Stimulated activated CD8-positive, alpha-beta memory T cell treated with anti-CD3 and anti-CD28 coated beads, Interleukin-4, amount 100 ng/mL, for 24 hours (primary cell): ENCODE measurements at places on chromosomes 16 and 17.
A peak's percentile ranks its signal among the peaks of the same experiment; 100 is the strongest.

GRCh38 chr17:49522357-49522890 is 27.3 kb downstream of the NGFR start:
- DNase-seq, result no peak

DNA sequence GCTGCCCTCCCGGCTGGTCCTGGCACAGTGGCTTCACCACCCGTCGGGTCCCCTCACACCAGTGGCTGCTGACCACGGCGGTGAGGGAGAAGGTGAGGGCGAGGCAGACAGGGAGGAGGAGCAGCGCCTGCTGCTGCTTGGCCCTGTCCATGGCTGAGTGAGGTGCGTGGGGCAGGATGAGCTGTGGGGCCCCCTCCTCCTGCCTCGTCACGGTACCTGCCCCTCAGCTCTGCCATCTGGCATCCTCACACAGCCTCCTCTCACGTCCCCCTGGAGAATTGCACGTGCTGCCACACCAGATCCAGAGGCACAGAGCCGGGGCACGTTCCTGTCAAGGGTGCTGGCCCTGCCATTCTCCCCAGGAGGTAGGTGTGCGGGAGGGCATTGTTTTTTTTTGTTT is at the start of gene GSG1L2:
Gene GSG1L2, minus strand, starts transcription at position 159 of the 400 bp plus-strand sequence. Its CDS starts 8 bp downstream, at position 151.
- no peak for DNase-seq

DNA sequence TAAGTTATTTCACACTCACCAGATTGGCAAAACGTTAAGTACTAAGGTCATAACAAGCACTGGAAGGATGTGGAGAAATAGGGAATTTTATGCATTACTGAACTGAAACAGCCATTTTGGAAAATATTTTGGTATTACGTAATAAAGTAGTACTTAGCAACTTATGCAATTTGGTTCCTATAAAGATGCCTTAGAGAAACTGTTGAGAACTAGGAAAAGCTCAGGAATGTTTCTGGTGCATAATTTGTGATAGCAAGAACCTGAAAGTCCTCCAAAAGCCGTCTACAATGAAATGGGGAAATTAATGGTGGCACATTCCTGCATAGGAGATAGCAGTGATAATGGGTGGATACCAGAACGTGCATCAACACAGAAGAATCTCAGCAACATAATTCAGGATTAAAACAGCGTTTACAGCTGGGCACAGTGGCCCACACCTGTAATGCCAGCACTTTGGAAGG is 472.5 kb downstream of the WWOX start:
- DNase-seq, result no peak

- no peak for DNase-seq
These were observed 3.2 kb downstream of the TTC19 start for GRCh38 chr17:16002708-16003260.

DNA sequence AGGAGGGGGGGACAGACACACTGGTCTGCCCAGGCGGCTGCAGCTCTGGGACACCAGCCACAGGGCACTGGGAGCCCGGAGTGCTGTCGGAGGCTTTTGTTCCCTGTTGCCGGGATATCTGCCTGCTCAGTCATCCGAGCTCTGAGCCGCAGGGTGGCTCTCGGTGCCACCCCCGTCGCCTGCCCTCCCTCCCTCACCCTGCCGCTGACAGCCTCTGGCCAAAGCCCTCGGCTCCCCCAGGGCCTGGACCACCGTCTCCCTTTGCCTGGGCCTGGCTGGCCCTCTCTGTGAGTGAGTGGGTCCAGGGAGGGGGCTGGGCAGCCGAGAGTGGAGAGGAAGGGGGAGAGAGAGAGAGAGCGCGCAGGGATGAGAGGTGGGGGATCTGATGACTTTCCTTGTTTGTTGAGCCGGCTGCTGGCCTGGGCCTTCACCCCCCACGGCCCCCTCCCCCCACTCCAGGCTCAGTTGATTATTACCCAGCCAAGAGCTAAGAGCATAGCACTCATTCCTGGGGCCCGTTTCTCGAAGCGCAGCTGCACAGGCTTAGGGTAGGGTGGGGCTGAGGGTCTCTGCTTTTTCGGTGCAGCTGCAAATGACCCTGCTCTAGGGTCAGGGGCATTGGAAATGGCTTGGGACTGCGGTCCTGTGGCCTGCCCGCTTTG is 2.7 kb downstream of the FOXJ1 start:
- DNase-seq, result no peak

- DNase-seq, result no peak
These were observed 194.6 kb upstream of the DYNLRB2 start for GRCh38 chr16:80346111-80346632.

GRCh38 chr17:8015957-8016631 is 13.7 kb downstream of the GUCY2D start:
- no peak for DNase-seq

GRCh38 chr16:86772671-86773353 is 194.5 kb downstream of the FOXL1 start:
- DNase-seq, result no peak

DNA sequence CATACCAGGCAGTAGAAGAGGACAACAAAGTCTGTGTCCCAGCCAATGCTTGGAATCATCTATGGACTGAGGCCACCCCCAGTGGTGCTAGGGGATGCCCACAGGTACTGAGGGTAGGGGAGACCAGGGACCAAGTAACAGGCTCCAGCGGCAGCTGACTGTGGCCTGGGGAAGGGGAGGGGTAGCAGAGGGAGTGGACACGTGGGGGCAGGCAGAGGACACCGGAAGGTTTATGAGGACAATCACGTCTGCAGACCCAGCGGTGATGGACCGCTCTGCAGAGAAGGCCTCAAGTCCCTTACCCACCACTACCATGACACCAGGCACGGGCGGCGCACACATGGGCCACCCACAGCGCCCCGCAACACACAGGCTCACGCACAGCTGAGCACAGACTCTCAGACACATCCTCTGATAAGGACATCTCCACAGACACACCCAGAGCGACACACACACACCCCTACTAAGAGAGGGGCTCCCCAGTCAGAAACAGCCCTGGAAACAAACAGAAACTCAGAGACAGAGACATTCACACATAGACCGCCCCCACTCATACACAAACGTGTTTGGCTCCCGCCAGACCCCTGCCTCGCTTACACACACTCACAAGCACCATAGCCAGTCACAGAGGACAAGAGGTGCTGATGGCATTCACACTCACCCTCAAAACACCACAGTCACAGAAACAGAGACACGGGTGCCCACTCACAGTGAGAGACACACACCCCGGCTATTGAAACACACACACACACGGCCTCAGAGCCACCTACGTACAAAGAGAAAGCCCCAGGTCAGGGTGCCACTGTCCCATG is 35.8 kb downstream of the SRCIN1 start:
- DNase-seq, result no peak

DNA sequence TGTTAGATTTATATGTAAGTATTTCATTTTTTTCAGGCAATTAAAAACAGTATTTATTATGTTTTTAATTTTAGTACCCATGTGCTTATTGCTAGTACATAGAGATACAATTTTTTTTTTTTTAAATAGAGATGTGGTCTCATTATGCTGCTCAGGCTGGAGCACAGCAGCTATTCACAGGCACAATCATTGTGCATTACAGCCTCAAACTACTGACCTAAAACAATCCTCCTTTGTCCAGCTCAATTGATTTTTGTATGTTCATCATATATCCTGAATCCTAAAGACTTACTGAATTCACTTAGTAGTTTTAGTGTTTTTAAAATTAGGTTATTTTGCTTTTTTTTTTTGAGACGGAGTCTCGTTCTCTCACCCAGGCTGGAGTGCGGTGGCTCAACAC is 26.3 kb downstream of the SPECC1 start:
- DNase-seq, result no peak

- DNase-seq, result no peak
These were observed 267.7 kb downstream of the ABCC12 start for GRCh38 chr16:47888142-47888541.

- no peak for DNase-seq
These were observed 77.6 kb downstream of the CMIP start for GRCh38 chr16:81522108-81522701.

- no peak for DNase-seq
These were observed 731.8 kb downstream of the CDH11 start for GRCh38 chr16:64390102-64390501.

GRCh38 chr17:78384479-78385175 is 6.2 kb downstream of the PGS1 start:
- DNase-seq, result no peak

DNA sequence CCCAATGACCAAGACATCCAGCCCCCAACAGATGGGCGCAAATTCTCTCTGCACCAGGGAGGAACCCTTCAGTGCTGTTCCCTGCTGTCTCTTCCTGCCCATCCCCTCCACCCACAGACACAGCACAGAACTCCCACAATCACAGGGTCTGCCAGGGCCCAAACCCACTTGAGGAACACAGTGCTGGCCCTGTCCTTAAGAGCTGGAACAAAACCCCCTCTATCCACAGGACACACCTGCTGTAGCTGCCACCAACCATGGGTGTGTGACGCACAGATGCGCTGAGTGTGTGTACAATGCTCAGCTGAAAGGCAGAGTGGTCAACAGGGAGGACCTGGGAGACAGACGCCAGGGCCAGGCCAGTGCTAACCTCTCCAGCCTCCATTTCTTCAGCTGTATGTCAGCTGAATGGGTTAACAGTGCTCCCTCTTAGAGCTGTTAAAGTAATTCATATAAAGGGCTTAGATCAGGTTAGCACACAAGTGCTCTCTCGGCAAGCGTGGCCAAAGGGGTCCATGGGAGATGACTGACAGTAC is 62.1 kb downstream of the AMFR start:
- no peak for DNase-seq

- DNase-seq, result no peak
These were observed 78.8 kb downstream of the ZFHX3 start for GRCh38 chr16:72969146-72969545.

DNA sequence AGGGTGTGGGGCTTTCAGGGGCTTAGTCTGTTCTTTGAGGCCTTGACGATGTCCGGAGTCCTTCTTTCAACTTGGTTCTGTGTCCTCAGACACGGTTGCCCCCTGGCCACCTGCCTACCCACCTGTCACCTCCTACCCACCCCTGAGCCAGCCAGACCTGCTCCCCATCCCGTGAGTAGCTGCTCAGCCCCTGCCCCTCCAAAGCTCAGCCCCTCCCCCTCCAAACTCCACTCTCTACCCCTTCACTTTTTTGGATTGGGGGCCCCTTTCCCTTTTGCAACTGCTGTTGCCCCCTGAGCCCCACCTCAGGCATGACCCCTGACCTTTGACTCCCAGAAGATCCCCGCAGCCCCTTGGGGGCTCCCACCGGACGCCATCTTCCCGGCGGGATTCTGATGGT is 1.2 kb downstream of the LAT start:
- DNase-seq, result no peak

DNA sequence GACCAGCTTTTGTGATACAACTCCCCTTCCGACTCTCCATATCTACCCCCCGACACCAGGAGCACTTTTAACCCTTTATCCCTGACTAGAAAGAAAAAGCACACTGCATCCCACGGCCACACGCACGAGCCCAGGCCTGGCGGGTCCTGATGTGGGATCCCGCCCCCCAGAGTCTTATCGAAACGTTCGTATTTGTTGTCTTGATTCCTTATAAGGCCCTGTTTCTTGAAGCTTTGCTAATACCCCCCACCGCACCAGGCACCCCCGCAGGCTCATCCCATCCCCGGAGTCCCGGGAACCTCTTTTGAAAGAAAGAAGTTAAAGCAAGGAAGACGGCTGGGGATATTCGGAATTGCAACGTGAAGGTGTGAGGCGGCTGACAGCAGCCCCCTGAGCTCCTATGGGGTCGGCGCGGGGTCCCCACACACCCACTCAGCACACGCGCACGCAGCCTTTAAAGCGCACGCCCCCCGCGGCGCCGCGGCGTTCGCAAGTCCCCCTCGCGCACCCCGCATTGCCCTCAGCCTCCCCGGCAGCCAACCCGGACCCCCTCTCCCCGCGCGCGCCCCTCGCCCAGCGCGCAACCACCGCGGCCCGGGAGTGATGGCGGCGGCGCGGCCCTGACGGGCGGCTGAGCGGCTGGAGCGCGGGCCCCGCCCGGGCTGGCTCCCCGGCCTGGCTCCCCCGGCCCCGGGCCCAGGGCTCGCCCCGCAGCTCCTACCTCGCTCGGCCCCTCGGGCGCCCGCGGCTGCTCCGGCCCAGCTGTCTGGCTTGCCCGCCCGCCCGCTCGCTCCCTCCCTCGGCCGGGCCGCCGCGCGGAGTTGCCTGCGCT is 448 bp downstream of the STAT5B start:
- peak; percentile 18 for DNase-seq

DNA sequence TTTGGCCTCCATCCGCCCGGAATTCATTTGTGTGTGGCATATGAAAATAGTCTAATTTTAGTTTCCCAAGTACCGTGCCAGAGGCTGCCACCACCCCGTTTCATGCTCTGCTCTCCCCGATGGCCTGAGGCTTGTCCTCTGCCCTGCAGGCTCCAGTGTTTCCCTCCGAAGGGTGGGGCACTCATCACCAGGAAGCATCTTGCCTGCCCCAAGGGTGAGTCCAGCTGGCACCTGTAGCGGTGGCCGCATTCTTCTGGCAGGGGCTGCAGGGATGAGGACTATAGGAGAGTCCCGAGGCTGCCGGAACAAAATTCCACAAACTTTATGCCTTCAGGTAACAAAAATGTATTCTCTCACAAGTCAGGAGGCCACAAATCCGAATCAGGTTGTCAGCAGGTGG is 23.1 kb upstream of the CMIP start:
- no peak for DNase-seq

DNA sequence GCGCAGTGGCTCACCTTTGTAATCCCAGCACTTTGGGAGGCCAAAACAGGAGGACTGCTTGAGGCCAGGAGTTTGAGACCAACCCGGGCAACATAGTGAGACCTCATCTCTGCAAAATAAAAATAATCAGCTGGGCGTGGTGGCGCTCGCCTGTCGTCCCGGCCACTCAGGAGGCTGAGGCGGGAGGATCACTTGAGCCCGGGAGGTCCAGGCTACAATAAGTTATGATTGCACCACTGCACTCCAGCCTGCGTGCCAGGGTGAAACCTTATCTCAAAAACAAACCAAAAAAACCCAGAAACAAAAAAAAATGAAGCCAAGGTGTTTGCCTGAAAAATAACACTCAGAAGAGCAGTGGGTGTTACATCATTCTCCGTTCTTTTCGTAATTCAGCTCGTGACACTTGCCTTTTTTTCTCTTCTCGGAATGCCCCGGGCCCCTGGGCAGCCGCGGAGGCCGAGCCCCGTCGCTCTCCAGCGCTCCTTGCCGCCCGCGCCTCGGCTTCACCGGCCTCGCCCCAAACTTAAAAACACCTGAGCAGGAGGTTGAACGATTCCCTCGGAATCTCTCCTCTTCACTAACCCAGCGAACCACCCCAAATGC is 17.0 kb downstream of the PRCD start:
- no peak for DNase-seq
